ENCODE measurements at places on chromosomes 7 and 10.

GRCh38 chr10:96612055-96612830 lies 25.4 kb upstream of the TM9SF3 start:
- no peak for DNase-seq

- no peak for DNase-seq
Observed at GRCh38 chr7:27693794-27694193, 31.1 kb upstream of the HIBADH start.

- no peak for DNase-seq
Observed at GRCh38 chr10:112716076-112716475, 234.0 kb upstream of the TCF7L2 start.

- no peak for DNase-seq
Observed at GRCh38 chr10:20817116-20817515, 80.0 kb downstream of the NEBL start.

GRCh38 chr10:86224354-86225102 lies 142.1 kb downstream of the GRID1 start:
- no peak for DNase-seq

GRCh38 chr10:121490871-121491519 lies 107.2 kb downstream of the FGFR2 start:
- DNase-seq, result no peak

DNA sequence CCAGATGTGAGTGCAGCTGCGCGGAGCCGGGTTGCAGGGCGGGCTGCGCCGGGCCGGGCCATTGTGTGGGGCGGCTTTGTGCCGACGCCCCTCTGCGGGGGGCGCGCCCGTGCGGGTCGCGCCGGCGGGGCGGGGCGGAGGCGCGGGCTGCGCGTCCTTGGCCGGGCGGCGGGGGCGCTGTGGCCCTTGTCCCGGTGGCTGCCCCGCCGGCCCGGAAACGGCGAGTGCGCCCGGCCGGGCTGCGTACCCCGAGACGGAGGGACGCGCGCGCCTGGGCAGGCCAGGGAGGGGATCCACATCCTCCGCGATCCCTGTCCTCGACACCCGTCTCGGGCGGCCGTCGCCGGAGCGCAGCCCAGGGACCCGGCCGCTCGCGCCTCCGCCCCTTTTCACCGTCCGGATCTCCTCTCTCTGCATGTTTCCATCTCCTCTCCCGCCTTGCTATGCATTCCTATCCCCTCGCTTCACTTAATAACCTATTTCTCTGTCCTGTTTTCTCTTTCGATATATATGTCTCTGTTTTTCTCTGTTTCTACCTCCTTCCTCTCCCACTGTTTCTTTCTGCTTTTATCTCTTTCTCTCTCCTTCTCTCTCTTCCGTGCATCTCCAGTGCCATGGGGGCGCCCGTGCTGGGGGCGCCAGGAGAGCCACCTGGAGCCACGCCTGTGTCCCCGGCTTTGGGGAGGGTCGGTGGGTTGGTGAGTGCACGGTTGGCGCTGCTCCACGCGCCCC lies 765 bp downstream of the PFKFB3 start:
- no peak for DNase-seq

DNA sequence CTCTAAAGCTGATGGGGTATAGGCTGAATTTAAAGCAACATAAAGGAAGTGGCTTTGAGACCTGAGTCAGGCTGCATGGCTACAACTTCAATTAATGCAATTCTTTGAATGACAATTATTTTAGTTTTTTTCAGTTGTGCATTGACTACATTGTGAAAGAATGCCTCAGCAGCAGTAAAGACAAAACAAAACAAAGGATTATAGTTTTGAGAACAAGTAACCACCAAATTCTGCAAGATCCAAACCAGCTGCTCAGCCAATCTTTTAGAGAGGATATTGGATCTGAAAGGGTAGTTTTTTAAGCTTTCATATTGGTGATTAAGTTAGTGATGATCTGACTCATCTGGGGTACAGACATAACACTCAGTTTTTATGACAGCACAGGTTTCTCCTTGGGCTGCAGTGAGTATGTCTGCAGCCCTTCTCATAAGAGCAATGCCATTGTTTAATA lies 40.6 kb upstream of the ABCA13 start:
- DNase-seq, result no peak

All from HTR-8/SVneo (cell line).